ENCODE measurements at places on chromosomes 7 and 10. TPM values are rescaled to one million over a fixed set of nuclear protein-coding genes. Genes with fewer than 3 reads are reported as not detected.

Gene RAMP3
- total RNA-seq = 25.9 TPM

Gene CALHM3
- not detected for total RNA-seq

Gene CRYGN
- total RNA-seq = not detected

Gene KCND2
- total RNA-seq = 0.49 TPM

Gene C10orf105
- total RNA-seq = 0.05 TPM

Gene CCNY
- 39.6 TPM for total RNA-seq

All from right lobe of liver (tissue), 6 donors.